ENCODE measurements at places on chromosomes 3 and 15.

- peak; percentile 50 for DNase-seq
These were observed 67.5 kb upstream of the CORO2B start for GRCh38 chr15:68511073-68511991.

GRCh38 chr3:126361211-126361610 is 4.0 kb upstream of the KLF15 start:
- no peak for DNase-seq

DNA sequence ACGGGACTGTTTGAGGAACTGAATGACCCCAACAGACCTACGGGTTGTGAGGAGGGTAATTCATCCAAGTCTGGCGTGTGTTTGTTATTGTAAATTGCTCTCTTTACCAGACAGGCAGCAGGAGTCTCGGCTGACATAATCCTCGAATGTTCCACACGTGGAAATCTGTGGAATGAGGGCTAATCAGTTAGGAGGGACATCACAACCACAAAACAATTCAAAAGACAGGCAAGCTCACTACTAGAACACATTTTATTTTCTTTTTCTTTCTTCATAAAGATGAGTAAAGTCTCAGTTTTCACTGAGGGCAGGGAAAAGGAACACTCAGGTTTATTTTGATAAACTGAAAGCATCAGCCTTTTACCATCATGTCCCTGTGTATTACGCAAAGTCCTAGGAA is 53.8 kb downstream of the GRK7 start:
- DNase-seq = no peak

- no peak for DNase-seq
These were observed 36.6 kb downstream of the FAN1 start for GRCh38 chr15:30940359-30940758.

- peak; percentile 94 for DNase-seq
These were observed 1.7 kb downstream of the CCDC9B start for GRCh38 chr15:40338921-40339620.

- no peak for DNase-seq
These were observed 608.1 kb downstream of the ZNF385D start for GRCh38 chr3:21142949-21143348.

- DNase-seq = no peak
These were observed 20.7 kb downstream of the TPM1 start for GRCh38 chr15:63063164-63063756.

DNA sequence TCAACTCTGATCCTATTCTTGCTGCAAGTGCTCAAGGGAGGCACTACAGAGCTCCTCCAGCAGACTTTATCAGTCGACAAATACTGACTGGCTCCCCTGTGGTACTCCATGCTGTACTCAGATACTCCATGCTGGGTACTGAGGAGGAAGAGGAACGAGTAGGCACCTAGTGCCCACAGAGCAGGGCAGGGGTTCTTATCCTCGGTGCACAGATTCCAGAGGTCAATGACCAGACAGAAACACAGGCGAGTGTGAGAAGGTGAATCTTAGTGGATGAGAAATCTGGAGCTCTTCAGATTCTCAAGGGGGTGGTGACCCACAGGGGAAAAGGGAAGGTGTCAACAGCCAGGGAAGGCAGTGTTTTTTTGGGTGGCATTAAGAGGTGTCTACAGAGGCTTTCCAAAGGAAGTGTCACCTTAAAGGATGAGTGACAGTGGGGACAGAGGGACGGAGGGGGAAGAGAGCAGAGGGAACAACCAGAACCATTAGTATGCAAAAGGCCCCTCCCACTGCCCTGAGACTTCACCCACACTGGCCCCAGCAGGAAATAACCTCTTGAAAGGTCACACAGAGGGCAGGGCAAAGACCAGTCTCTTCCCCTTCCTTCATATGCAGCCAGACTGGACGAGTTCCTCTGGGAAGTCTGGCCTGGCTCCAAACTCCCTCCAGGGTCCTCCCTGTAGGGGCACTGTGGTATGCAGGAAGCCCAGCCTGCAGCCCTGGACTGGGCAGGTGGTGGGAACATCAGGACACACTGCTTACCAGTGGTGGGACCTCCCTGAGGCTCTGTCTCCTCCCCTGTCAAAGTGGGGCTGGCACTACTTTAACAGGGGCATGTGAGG is 27.5 kb downstream of the CCDC12 start:
- DNase-seq = no peak

DNA sequence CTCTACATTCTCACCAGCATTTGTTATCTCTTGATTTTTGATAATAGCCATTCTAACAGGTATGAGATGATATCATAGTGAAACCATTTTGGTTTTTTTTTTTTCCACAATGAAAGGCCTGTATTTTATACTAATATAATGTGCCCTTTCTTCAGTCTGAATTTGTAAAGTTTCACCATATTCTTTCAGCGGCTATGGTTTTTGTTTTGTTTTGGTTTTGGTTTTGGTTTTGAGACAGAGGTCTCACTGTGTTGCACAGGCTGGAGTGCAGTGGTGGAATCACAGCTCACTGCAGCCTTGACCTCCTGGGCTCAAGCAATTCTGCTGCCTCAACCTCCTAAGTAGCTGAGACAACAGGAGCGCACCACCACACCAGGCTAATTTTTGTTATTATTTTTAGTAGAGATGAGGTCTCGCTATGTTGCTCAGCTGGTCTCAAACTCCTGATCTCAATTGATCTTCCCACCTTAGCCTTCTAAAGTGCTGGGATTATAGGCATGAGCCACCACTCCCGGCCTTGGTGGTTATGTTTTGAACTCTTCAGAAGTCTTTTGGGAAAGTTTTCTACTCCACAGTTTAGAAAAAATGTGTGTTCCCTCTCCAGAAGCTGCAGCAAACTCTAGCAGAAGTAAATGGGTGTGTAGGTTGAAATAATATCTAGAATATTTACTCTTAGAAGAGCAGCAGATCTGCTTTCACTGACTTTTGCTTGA is 110.2 kb upstream of the UMPS start:
- no peak for DNase-seq

GRCh38 chr3:154121701-154122551 is 736 bp downstream of the ARHGEF26 start:
- peak; percentile 57 for DNase-seq

- no peak for DNase-seq
These were observed 99.1 kb downstream of the TUSC7 start for GRCh38 chr3:116808725-116809124.

GRCh38 chr3:136778865-136779264 is 26.7 kb upstream of the STAG1 start:
- DNase-seq = no peak

- DNase-seq = peak; percentile 46
These were observed at the start of gene FAH for GRCh38 chr15:80152896-80153876. FAH (plus strand) TSS chr15:80152999; CDS start chr15:80153055, 56 bp downstream.

DNA sequence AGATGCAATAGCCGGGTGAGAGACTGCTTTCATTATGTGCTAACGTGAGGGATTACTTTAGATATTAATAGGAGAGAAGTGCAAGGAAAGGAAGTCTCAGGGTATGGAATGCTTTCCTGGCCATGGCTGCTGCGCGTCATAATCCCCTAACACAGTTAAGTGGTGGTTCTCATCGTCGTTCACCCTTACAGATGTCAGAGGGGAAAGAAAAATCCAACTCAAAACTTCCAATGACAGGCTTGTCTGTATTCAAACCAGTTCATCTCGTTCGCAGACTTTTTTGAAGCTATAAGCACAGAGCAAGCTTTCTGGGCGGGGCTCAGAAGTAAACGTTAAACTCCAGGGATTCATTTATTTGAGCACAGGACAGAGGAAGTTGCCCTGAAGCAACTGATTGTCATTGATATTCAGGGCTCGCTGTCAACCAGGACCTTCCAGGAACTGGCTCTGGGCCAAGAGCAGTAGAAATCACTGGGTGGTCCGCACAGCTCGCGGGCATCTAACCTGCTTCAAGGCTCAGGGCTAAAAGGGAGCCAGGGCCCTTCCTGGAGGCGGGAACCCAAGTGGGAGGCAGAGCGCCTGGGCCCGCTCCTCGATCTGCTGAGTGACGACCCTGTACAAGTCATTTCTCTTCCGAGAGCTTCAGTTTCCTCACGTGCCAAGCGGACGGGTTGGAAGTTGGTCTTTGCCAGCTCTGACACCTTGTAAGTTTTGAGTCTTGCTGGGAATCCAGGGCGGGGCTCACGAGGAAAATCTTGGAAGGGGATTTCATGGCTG is 1.1 kb upstream of the LPP start:
- peak; percentile 35 for DNase-seq

- no peak for DNase-seq
These were observed 110.8 kb downstream of the TNIK start for GRCh38 chr3:171349392-171349791.

DNA sequence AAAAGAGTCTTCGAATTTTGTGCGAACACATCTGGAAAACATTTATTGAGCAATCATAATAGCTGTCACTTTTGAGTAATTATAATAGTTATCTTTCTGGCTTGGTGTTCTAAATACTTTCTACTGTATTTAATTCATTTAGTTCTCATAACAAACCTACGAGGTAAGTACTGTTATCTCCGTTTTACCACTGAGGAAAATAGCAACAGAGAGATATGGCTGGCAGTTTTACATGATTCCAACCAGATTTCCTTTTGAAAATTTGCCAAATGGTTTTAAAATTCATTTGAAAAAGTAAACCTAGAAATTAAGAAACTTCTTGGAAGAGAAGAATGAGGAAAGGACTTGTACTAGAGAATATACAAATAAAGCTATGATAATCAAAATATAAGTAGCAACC is 37.3 kb upstream of the MGA start:
- DNase-seq = no peak

GRCh38 chr3:155012584-155012983 is 67.5 kb upstream of the MME start:
- no peak for DNase-seq

- DNase-seq = no peak
These were observed 62.2 kb upstream of the RGMA start for GRCh38 chr15:93150910-93151881.

Data from hepatic stellate cell (primary cell).